GM20000 (cell line): ENCODE measurements at places on chromosomes 16 and 17.

DNA sequence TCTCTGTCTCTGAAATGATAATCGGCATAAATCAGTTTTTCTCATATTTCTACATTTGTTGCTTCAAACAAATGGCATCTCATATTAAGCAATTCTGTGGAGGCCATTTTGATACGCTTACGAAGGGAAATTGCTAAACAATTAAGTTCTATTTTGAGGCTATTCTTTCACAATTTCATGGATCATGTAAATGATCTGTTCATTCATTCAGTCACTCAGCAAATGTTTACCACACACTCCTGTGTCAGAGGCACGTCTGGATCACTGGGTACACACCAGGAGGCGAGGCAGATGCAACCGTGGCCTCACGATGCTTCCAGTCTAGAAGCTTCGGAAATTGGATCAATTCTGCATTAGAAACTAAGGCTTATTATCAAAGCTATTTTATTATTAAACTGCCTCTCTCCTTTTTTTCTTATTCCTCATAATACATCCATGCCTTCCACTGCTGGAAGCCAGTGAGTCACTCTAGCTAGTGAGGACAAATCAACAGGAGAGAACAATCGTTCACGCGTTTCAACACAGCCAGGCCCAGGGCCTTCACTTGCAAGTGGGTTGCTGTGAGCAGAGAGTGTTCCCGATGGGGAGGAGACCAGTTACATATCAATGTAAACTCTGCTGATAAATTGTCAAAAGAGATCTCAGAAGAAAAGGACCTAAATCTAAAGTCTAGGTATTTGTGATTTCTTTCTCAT lies 11.3 kb upstream of the SLC39A11 start:
- DNase-seq = no peak

DNA sequence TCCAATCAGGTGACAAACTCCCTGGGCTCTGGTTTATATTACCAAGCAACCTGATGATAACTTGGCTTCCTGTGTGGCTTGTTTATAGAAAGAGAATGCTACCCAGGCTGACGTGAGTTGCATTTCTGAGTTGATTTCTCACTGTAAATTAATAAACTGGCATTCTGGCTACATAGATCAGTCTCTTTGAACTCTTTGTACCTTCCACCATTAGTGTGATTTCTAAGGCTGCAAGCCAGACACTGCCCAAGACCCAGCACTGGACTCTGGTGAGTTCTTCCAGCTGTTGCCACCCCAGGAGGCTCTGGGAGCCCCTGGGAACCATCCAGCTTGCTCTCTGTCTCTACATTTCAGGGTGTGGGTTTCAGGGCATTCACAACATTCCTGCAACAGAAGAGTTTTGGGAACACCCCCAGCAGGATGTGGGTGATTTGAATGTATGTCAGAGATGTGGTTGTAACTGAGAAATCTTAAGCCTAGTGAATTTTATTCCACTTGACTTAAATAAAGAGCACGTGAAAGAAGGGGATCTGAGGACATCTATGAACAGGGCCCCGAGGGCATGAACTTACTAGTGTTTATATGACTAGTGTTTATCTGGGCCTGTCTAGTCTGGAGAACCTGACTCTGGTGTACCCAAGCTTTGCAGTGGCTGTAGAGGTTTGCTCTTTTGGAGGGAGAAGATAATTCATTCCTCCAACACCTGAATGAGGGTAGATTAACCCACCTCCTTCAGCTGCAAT lies 30.3 kb upstream of the LRRC37A start:
- peak; percentile 45 for DNase-seq

DNA sequence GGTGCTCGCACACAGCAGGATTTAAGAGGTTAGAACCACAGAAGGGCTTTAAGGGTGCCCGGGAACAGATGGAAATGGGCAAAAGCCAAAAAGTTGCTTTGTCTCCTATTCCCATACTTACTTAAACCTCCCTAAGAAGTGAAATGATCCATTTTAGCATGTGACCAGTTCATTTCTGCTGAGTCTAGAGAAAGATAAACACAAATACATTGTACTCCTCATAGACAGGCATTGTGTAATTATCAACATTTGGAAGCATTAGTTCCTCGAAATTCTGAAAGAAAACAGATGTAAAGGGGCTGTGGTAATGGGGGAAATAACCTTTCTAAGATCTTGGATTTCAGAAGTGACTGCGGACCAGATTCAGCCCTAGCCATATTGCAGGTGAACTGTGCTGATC lies 178.3 kb downstream of the CYB561 start:
- DNase-seq = no peak

DNA sequence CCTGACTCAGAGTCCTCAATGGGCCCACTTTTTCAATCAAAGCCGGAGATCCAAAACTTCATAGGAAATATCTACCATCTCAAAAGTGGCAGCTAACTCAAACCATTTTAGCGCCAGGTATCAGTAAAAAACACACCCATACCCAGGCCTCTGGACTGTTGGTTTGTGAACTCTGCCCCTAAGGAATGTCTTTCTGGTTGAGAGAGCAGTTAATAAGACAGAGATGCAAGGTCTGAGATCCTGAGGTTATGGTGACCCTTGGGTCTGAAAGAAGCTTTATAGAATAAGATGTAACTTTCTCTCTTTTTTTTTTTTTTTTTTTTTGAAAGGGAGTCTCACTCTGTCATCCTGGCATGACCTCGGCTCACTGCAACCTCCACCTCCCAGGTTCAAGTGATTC lies 350.5 kb downstream of the SOX9 start:
- DNase-seq = no peak

GRCh38 chr16:81095953-81096714 lies at the start of gene GCSH:
Gene GCSH (minus strand): TSS chr16:81096395. CDS start chr16:81096278, 117 bp downstream.
- peak; percentile 96 for DNase-seq

DNA sequence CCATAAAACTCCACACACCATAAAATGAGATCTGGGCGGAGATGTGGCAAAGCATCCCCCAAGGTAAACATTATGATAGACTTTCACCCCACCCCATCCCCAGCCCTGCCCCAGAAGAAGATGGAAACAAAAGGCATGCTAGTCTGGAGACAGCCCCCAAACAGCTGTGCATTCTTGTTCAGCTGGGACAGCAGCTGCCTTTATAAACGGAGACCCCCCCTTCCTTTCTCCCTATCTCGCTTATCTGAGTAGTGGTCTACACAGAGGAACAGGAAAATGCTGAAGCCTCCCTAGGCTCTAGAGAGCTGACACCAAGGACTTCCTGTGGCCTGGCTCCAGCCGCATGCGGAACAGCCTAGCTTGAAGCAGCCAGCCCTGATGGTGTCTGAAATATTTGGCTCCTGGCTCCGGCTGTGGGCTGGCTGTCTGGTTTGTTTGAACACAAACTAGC lies 190.3 kb upstream of the ANKFN1 start:
- no peak for DNase-seq

GRCh38 chr16:65932350-65933072 lies 434.0 kb upstream of the CDH5 start:
- no peak for DNase-seq

DNA sequence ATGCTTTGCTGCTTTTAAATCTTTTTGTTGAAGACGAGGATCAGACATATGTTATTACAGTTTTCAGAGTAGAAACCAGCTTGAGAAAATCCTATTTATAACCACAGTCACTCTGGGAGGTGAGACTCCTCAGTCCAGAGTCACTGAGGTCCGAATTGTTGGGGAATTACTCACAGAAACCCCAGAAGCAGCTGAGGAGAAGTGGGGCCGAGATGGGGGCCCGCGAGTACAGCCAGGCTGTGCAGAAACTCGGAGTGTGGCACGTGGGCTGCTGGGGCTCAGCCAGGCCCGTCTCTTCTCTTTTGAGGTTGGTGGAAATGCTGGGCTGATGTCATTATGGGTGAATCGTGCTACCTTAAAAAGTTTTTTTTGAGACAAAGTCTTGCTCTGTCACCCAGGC lies 14.4 kb upstream of the GNG13 start:
- DNase-seq = no peak

DNA sequence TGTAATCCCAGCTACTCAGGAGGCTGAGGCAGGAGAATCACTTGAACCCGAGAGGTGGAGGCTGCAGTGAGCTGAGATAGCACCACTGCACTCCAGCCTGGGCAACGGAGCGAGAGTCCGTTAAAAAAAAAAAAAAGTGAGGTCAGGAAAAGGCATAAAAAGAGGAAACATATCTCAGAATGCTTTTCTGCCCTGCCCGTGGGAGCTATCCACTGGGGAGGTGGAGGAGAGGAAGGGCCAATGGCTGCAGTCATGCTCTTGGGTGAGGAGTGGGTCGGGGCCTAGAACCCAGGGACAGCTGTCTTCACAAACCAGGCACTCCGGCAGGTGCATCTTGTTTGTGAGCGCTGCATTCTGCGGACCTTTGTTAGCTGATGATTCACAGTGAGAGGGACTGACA lies 60.0 kb upstream of the CDC42EP4 start:
- no peak for DNase-seq

- DNase-seq = no peak
Measured at GRCh38 chr16:51875834-51876600, 670.9 kb downstream of the TOX3 start.
